ENCODE measurements at places on chromosomes 3 and 15. TPM values are rescaled to one million over a fixed set of nuclear protein-coding genes. Genes with fewer than 3 reads are reported as not detected.

- DNase-seq, result no peak
- H3K27ac ChIP-seq, result no peak overlapping the region
Observed at GRCh38 chr3:77146004-77146403, 106.1 kb downstream of the ROBO2 start.

DNA sequence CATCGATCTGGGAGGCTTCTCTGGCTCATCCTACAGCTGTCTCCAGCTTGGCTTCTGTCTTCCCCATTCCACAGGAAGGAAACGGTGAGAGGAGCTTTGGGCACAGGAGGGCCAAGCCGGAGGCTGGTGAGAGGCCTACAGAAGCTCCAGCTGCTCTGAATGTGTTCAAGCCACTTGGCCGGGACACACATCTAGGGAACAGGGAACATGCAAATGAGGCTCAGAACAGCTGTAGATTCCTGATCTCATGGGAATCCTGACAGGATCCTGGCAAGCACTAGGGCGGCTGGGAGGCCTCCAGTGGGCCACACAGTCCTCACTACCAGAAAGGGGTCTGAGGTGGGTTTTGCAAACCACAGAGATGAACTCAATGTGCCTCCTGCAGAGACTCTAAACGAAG lies 13.7 kb downstream of the SEMA5B start:
- no peak for DNase-seq
- H3K4me3 ChIP-seq, result no peak overlapping the region
- H3K27ac ChIP-seq, result no peak overlapping the region
- H3K36me3 ChIP-seq, result no peaks in the 10 kb centered on the region
- H3K27me3 ChIP-seq, result peaks cover 13% of the 10 kb centered on the region

DNA sequence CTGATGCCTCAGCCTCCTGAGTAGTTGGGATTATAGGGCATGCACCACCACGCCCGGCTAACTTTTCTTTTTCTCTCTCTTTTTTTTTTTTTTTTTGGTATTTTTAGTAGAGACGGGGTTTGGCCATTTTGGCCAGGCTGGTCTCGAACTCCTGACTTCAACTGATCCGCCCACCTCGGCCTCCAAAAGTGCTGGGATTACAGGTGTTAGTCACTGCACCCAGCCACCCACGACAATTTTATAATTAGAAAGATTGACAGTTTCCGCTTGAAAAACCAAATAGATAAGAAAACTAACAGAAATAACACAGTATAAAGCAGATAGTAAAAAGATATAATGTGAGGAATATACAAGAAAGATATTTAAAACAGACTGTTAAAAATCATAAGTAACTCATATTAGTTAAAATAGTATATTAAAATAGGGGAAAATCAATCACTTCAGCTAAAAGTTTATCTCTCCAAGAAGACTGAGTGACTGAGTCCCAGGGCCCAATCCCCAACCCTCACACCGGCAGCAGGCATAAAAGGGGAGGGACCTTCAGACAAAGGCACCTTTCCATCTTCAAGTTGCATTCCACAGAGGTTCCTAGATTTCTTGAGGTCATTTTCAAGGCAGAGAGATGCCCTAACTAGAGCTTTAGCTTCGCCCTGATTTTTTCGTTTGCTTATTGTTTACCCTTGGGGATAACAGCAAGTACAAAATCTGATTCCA lies 1.4 kb upstream of the WHAMM start:
- H3K4me1 ChIP-seq, result no peaks in the 10 kb centered on the region
- H3K36me3 ChIP-seq, result no peaks in the 10 kb centered on the region
- no peak for DNase-seq
- no peaks in the 10 kb centered on the region for H3K27me3 ChIP-seq
- H3K4me3 ChIP-seq, result no peak overlapping the region

ABI3BP gene
- 78.1 TPM for total RNA-seq

TRPM1 gene
- not detected for total RNA-seq

DNA sequence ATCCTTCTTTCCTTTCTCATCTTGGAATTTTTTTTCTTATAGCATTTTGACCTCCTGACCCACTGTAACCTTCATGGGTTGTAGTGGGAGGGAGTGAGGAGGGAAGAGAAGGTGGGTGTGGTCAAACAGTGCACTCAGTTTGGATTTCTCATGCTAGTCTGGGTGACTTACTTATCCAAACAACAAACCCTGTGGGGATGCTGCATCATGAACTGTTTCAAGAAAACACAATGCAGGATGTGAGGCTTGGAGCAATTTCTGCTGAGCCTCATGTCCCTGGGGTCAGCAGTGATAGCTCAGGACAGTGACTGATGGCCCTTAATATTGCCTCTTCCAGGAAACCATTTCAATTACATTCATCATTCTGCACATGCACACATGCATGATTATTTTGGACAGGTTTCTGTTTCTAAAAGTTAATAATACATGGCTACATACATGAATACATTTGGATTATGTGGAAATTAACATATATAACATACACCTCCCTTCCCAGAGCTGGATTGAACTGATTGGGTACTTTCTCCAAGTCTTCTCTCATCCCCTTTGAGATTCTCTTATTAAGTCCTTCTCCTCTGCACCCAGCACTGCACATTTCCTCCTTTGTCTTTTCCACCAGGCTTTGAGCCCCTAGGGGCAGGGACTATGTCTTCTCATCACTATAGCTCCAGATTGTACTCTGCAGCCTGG lies 61.2 kb downstream of the ADAMTSL3 start:
- no peak overlapping the region for H3K27ac ChIP-seq
- H3K4me1 ChIP-seq, result no peaks in the 10 kb centered on the region
- H3K36me3 ChIP-seq, result no peaks in the 10 kb centered on the region

PCLAF gene
- 54.7 TPM for total RNA-seq

DNA sequence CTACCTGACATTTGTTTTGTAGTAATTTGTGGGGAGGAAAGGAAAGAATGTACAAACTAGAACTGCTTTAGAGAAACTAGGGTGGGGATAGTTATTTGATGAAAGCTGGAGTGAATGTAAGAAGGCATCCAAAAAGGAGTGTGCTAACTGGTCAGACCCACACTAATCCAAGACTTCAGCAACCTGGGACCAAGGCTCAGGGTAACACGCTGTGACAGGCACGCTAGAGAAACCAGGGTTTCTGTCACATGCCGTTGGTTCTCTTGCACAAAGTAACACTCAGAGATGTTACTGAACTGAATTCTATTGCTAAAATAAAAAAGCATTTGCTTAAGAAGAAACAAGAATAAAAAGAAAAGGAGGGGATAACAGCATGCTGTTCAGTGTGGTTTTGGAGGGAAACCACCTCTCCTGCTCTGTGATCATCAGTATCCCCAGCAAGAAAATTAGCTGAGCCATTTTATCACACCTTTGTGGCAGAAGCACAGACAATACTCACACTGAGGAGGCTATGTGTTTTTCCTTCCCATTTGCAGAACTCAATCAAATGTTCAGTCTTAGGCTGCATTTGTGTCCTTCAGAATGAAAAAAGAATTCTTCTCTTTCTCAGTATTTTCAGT lies 2.8 kb upstream of the CCDC80 start:
- no peaks in the 10 kb centered on the region for H3K36me3 ChIP-seq
- H3K4me1 ChIP-seq, result peaks cover 28% of the 10 kb centered on the region
- no peak overlapping the region for H3K4me3 ChIP-seq
- no peaks in the 10 kb centered on the region for H3K27me3 ChIP-seq
- DNase-seq, result no peak
- no peak overlapping the region for H3K27ac ChIP-seq

- no peaks in the 10 kb centered on the region for H3K36me3 ChIP-seq
- DNase-seq, result no peak
- peaks cover 38% of the 10 kb centered on the region for H3K27me3 ChIP-seq
- H3K27ac ChIP-seq, result no peak overlapping the region
- H3K4me1 ChIP-seq, result no peaks in the 10 kb centered on the region
Observed at GRCh38 chr3:71783152-71783551, 1.8 kb downstream of the PROK2 start.

Data from endothelial cell of umbilical vein (primary cell).